GF-D8 (cell line): ENCODE measurements at places on chromosomes 11 and 22.

GRCh38 chr11:19891022-19891421 lies 178.4 kb downstream of the NAV2 start:
- no peak for DNase-seq

GRCh38 chr11:86034710-86035109 lies 34.2 kb downstream of the PICALM start:
- DNase-seq, result no peak

GRCh38 chr22:45867906-45868555 lies 108.9 kb downstream of the WNT7B start:
- DNase-seq, result no peak

- DNase-seq, result no peak
These were observed 125.5 kb upstream of the SERPIND1 start for GRCh38 chr22:20648306-20648903.

- no peak for DNase-seq
These were observed 53.3 kb downstream of the FAR1 start for GRCh38 chr11:13721760-13722159.

GRCh38 chr11:131095511-131096185 lies 179.4 kb upstream of the SNX19 start:
- no peak for DNase-seq

DNA sequence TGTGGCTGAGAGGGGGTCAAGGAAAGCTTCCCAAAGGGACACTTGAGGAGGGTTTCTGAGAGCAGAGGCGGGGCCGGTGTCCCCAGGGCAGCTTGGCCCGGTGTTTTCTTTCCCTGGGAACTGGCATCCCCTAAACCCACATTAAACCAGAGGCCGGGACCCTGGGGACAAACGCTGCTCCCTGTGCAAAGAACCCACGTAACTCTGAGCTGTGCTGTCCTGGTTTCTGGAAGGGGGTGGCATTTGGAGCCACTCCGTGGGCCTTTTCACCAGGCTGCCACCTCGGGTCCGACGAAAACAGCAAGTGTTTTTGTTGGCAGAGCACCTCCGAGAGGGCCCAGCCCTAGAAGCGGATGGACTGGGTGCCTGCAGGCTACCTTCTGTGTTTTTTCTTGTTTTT lies 100.2 kb upstream of the ANO1 start:
- no peak for DNase-seq

- DNase-seq, result peak; percentile 90
These were observed 6.4 kb upstream of the ATG16L2 start for GRCh38 chr11:72807792-72808191.

DNA sequence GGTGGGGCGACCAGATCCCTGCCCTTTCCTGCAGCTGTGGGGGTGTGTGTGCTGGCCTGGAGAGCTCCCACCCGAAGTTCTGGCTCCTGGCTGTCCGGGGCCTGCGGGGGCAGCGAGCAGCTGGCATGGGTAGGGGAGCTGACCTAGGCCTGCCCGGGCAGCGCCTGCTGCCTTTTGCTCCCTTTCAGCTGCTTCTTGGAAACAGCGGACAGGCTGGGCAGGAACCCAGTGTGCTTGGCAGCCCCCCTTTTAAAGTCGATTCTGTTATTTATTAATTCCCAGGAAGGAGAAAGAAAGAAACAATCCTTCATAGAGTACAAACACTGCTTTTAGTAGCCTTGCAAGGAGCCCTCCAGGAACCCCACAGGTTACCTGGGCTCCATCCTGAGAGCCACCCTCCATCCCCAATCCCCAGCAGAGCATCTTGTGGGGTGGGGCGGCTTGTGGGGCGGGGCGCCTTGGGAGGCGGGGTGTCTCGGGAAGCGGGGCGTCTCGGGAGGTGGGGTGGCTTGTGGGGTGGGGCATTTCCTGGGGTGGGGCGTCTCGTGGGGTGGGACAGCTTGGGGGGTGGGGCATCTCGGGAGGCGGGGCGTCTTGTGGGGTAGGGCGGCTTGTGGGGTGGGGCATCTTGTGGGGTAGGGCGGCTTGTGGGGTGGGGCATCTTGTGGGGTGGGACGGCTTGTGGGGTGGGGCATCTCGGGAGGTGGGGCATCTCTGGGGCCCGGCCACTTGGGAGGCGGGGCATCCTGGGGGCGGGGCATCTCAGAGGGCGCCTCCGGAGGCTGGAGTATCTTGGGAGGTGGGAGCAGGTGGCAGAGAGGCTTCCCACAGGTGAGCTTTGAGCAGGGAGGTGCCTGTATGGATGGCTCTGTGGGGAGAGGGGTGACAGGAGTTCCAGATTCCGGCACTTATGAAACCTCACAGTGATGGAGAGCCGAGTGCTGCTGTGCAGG lies 7.0 kb downstream of the CD81 start:
- no peak for DNase-seq

GRCh38 chr11:12359761-12360160 lies 17.6 kb upstream of the PARVA start:
- DNase-seq, result no peak

DNA sequence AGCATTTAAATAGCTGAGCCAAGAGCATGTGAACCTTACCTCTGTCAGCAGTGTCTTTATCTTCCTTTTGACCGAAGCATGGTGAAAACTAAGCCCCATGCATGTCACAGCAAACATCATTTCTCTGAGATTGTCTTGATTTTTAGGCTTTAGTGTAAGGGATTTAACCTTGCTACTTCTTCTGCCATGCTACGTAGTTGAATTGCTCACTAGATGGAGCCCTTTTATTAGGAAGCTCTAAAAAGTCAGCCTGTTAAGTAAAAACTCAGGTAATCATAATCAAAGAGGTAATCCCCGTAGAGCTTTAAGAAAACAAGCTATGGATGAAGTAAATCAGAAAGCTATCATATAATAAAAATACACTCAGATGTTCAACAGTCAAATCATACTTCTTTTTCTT lies 149.5 kb downstream of the PGR start:
- DNase-seq, result no peak

DNA sequence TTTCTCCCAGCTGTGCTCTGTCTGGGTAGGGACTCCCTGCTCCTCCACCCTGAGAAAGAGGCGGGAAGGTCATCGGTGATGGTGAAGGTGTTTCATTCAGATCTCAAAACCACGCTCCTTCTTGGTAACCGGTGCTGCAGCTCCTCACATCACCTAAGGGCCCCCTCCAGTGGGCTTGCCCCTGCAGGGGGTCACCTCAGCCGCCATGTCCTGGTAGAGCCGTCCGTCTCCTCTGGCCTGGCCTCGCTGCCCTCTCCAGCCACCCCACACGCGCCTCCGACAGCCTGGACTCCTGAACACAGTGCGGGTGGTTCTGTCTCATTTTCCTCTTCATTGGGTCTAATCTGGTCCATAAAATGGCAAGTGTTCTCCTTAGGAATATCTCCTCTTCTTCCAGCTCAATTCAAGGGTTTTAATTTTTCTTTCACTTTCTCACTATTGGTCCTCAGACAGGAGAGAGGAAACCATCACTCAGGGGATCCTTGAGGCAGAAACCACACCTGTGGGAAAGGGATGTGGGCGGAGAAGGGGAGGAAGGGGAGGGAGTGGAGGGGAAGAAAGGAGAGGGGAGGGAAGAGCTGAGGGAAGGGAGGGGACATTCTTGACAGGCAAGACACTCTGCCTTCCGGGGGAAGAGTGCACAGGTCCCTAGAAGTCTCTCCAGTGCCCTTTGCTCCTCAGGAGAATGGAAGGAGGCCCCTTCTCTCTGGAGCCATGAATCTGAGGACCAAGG lies 1338.4 kb downstream of the TBC1D22A start:
- no peak for DNase-seq

DNA sequence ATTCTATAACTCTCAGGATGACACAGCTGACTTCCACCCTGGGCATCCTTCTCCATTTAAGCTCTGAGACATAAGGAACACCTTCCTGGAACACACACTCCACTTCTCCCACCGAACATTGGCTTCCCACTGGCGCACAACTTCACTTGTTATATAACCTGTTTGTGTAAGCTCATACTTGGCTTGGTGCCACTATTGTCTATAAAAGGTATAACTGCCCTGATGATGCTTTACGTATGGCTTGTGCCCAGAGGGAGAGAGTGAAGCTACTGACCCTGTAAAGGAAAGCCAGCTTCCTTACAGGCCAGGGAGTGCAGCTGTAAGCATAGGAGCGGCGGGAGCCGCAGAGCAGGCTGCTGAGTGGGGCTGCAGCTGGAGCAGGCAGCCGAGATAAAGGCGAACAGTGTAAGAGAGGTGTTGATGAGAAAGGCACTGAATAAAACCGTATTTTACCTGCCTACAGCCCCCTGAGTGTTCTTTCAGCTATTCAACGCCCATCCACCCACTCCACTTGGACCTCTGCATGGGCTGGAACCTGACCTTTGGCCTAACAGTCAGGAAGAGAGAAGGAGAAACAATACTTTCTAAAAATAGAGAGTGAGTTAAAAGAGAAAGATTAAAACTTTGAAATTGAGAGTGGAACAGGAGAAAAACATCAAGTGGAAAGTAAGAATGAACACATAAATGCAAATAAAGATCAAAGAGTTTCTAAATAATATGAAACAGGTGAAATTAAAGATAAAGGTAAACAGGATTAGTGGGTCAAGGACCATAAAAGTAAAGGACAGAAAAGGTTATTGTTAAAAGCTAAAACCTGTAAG lies 252.1 kb upstream of the ARHGAP42 start:
- DNase-seq, result no peak

DNA sequence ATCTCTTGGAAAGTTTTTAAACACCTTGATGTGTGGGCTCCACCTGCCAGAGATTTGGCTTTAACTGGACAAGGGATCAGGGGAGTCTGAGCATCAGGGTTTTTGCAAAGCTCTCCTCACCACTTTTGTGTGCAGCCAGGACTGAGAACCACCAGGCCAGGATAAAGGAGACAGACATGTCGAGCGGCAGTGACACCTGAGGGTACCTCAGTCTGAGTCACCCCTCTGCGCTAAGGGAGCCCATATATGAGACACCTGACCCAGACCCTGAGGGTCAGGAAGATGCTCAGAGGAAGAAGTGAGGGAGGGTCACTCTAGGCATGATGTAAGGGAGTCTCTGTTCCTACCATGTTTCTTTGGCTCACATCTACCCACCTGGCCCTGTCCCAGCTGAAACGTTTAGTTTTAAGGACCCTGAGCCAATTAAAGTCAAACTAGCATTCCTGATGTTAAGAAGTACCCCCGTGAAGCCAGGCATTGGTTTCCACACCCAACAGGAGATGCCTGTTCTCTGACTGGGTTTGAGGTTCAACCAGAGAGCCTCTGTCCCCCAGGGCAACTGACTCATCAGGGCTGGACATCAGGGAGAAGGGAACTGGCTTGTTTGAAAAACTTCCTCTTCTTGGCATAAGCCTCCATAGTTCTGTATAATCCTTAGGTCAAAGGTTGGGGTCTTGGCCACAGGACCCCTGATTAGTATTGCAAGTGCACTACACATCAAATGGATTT lies 72.4 kb upstream of the BIRC3 start:
- DNase-seq, result no peak

GRCh38 chr11:68447015-68447801 lies 13.3 kb upstream of the PPP6R3 start:
- DNase-seq, result peak; percentile 8

DNA sequence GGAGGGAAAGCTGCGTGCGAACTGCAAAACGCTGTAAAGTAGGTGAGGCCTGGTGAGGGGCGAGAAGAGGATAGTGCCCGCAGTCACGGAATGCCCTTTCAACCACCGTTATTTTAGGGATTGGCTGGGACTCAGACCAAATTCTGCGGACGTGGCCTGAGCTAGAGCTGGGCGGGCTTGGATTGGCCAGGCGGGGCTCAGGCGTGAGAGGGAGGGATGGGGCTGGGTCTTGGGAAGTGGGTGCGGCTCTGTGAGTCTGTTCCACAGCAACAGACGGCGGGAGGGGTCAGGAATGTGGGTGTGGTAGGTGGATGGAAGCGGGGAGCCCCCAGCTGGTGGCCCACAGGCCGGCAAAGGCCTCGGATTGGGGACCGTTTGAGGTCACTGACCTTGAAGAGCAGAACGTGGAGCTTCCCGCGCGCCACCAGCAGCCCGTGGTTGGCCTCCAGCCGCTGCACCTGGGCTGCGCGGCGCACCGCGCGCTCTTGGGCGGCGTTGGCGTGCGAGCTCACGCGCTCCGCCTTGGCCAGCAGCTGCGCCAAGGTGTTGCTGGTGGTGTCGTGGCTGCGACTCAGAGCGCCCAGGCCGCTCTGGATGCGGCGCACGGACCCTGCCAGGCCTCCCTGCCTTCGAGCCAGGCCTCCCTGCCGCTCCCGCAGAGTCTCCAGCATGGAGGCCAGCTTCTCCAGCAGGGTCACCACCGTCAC lies 444 bp downstream of the CAVIN3 start:
- DNase-seq, result no peak

- DNase-seq, result no peak
These were observed 960 bp upstream of the CADM1 start for GRCh38 chr11:115505175-115505574.

DNA sequence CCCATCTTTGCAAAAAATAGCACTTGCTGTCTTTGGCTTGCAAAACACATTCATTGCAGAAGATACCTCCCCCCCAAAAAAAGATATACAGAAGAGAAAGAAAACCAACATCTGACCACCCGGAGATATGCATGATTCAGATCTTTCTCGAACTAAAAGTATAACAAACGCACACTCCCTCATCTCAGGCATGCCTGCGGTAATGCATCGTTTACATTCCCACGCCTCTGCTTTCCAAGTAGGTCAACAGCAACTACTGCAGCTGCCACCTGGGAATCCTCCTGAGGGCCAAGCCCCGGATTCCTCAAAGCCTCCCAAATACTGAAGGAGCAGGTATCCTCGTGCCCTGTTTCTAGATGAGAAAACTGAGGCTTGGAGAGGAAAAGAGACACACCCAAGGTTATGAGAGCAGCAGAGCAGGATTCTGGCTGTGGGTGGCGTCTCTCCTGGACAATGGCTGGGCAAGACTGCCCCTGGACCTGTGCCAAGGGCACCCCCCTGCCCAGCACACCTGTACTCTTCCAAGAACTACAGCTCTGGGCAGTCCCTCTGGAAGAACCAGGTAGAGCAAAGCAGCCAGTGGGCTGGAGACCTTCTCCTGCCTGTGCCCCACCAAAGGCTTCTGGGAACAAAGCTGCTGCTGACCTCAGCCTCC lies 38.1 kb downstream of the NUP50 start:
- no peak for DNase-seq

- DNase-seq, result no peak
These were observed 35.4 kb upstream of the CARS1 start for GRCh38 chr11:3092603-3093141.

DNA sequence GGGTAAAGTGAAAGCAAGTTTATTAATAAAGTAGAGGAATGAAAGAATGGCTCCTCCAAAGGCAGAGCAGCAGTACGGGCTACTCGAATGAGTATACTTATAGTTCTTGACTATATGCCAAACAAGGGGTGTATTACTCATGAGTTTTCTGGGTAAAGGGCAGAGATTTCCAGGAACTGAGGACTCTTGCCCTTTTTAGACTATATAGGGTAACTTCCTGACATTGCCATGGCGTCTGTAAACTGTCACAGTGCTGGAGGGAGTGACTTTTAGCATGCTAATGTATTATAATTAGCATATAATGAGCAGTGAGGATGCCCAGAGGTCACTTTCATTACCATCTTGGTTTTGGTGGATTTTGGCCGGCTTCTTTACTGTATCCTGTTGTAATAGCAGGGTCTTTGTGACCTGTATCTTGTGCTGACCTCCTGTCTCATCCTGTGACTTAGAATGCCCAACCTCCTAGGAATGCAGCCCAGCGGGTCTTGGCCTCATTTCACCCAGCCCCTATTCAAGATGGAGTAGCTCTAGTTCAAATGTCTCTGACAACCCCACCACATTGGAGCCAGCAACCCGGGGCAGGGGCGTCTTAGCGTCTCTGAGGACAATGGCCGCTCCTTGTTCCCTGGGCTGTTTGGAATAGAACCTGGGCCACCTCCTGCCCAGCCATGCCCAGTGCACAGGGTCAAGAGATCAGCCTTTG lies 34.9 kb upstream of the CD82 start:
- DNase-seq, result peak; percentile 30
